ENCODE measurements at places on chromosomes 6 and 20.

GRCh38 chr6:112821476-112821875 lies 474.3 kb downstream of the RFPL4B start:
- no peak for DNase-seq

DNA sequence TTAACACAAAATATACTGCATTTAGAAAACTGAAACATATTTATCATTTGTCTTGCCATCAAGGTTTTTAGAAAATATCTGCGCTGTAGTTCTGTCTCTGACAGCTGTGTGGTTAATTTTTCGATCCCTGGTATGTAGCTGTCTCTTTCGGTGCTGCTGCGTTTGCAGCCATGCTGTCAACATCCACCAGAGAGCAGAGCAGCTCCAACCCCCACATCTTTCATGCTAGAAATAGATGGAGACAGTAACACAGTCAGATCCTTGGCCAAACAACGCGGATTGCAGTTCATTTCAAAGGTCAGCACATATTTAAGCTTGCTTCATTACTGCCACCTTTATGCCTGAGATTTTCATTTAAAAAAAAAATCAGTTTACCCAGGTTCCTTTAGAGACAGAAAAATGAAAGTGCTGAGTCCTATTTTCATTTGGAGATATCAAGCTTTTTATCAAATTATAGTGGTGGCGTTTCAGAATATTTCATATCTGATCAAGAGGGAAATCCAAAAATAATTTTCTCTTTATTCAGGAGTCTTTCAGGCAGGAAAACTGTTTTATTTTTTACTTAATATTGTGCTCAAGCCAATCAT lies 157.7 kb upstream of the MMS22L start:
- DNase-seq = peak; percentile 24

DNA sequence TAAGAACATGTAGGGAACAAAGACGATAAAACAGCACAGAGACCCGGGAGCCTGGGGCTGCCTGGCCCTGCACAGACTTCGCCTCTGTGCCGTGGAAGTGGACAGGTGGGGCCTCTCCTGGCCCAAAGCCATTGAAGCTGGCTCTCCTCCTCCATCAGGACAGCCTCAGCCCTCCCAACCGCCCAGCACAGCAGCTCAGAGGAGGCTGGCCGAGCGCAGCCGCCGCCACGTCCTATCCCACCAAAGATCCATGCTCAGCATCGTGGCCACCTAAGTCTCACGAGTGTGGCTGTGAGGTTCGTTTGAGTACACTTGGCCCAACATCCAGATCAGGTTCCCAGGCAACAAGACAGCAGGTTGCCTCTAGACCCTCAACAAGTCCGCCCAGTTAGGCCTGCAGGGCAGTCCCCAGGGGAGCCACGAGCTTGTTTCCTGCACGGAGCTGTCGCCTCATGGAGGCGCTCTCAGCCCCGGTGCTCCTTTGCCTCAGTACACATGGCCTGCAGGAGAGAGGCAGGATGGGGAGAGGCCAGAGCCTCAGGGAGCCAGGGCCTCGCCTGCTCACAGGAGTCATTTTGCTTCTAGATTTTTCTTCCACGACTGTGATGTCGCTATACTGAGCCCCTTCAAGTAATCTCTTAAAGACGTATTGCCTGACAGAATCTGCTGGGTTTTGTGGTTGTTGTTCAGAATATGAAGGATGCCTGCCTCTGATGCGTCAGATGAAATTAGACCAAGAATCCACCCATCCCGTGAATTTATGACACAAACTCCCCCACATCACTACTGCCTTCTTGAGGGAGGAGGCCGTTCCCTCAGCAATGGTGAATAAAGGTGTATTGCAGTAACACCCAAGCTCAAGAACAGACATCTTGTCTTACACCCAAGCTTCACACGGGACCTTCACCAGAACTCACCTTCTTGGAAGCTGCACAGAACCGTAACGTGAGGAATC lies 102.7 kb downstream of the RNASET2 start:
- DNase-seq = no peak

DNA sequence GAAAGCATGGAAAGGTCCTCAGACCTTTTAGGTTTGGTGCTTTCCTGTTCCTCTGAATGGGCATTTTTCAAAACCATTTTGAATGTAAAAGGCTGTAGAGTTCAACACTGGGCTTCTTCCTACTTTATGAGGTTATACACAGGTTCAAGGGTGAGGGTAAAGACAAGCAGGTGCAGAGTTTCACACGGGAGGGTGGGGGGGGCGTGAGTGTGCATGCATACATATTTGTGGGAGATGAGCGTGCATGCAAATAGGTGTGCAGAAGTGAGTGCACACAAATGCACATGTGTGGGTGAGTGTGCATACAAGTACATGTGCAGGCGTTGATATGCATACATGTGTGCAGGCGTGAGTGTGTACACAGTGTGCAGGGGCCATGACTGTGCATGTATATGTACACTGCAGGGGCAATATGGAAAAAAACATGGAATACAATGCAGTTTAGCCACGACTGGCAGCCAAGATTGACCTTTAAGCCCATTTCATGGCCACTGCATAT lies 183.1 kb downstream of the GMPR start:
- no peak for DNase-seq

DNA sequence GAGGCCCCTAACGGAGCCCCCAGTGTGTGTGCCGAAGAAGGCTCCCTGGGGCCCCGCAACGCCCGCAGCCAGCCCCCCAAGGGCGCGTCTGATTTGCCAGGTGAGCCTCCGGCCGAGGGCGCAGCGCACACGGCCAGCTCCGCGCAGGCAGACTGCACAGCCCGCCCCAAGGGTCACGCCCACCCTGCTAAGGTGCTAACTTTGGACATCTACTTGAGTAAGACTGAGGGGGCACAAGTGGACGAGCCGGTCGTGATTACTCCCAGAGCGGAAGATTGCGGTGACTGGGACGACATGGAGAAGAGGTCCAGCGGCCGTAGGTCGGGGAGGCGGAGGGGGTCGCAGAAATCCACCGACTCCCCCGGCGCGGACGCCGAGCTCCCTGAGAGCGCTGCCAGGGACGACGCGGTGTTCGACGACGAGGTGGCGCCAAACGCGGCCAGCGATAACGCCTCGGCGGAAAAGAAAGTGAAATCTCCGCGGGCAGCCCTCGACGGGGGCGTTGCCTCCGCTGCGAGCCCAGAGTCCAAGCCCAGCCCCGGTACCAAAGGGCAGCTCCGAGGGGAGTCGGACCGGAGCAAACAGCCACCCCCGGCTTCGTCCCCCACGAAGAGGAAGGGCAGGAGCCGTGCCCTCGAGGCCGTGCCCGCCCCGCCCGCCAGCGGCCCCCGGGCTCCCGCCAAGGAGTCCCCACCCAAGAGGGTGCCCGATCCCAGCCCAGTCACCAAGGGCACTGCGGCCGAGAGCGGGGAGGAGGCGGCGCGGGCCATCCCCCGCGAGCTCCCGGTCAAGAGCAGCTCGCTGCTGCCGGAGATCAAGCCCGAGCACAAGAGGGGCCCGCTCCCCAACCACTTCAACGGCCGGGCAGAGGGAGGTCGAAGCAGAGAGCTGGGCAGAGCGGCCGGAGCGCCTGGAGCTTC lies 117.0 kb downstream of the RTN4IP1 start:
- no peak for DNase-seq

- DNase-seq = no peak
Observed at GRCh38 chr6:163738304-163738703, 323.8 kb downstream of the QKI start.

DNA sequence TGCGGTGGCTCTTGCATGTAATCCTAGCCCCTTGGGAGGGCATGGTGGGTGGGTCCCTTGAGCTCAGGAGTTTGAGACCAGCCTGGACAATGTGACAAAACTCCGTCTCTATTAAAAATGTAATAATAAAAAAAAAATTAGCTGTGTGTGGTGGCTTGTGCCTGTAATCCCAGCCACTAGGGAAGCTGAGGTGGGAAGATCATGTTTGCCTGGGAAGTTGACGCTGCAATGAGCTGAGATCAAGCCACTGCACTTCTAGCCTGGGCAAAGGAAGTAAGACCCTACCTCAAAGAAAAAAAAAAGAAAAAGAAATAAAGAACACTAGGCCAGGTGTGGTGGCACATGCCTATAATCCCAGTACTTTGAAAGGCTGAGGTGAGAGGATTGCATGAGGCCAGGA lies 4.5 kb upstream of the SAMHD1 start:
- DNase-seq = no peak

GRCh38 chr6:109894181-109894580 lies 83.9 kb upstream of the GPR6 start:
- DNase-seq = no peak

DNA sequence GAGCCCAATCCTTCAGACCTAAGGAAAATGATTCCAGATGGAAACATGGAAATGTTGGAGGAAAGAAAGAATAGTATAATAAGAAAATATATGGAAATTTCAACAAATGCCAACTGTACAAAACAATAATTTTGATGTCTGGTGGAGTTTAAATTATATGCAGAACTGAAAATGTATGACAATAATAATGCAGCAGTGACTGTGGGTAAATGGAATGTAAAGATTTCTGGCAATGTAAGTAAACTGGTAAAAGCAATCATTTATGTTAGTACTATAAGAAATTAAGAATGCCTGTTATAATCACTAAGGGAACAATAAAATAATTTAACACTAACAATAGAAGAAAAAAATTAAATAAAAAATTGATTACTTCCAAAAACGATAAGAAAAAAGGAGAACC lies 89.0 kb downstream of the EDN1 start:
- no peak for DNase-seq

GRCh38 chr6:3911130-3911529 lies 62.0 kb downstream of the FAM50B start:
- DNase-seq = no peak

- no peak for DNase-seq
Observed at GRCh38 chr6:132153221-132153898, 202.2 kb upstream of the CCN2 start.

GRCh38 chr6:30829639-30830255 lies 54.6 kb upstream of the DDR1 start:
- DNase-seq = no peak

GRCh38 chr20:36591854-36592641 lies 13.5 kb upstream of the RAB5IF start:
- DNase-seq = no peak

DNA sequence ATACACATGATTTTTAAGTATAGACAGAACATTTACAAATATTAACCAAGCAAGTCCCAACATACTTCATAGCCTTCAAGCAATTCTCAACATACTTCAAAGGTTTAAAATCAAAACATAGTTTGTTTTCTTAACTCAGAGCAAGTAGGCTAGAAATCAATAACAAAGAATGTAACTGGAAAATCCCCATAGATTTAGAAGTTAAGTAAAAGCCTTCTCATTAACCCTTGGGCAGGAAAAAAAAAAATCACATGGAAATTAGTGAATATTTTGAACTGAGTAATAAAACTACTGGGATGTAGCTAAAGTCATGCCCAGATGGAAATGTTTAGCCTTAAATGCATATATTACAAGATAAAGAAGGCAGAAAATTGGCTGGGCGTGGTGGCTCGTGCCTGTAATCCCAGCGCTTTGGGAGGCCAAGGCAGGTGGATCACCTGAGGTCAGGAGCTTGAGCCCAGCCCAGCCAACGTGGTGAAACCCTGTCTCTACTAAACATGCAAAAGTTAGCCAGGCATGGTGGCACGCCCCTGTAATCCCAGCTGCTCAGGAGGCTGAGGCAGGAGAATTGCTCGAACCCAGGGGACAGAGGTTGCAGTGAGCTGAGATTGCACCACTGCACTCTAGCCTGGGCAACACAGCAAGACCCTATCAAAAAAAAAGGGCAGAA lies 316.1 kb downstream of the TAF4 start:
- no peak for DNase-seq

DNA sequence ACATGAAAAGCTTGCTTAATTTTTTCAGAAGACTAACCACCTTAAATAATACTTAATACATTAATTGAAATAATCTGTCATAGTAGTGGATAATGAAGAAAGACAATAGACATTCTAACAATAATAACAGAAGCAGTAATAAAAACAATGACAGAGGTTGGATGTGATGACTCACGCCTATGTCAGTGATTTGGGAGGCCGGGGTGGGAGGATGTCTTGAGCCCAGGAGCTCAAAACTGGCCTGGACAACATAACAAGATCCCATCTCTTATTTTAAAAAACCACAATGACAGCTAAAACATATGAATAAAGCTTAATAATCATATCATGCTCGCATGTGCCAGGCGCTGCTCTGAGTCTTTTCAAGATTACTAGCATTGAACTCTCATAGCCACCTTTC lies 105.5 kb downstream of the IPCEF1 start:
- DNase-seq = no peak
